ENCODE measurements at places on chromosomes 13 and 19.

- no peak for DNase-seq
Observed at GRCh38 chr13:25065974-25066770, 29.8 kb upstream of the PABPC3 start.

- DNase-seq, result no peak
Observed at GRCh38 chr13:92900446-92900845, 326.2 kb upstream of the GPC6 start.

- no peak for DNase-seq
Observed at GRCh38 chr13:78674638-78675037, 15.7 kb upstream of the OBI1 start.

DNA sequence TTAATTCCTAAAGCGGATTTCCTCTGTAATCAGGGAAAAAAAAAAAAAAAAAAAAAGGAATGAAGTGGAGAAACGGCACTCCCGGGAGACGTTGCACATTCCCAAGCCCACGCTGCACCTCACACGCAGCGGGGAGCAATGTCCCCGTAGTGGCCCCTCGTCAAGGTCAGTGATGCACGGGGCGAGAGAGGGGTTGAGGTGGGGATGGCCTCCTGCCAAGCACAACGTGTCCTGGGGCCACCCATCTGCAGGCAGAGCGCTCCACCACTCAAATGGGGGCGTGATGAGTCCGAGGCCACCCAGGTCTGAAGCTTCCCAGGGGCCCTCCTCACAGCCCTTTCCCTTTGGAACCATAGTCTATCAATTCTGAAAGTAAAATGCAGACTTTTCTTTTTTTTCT is 15.1 kb downstream of the PLK5 start:
- DNase-seq, result no peak

GRCh38 chr13:75410207-75410606 is 71.8 kb downstream of the TBC1D4 start:
- DNase-seq, result no peak

DNA sequence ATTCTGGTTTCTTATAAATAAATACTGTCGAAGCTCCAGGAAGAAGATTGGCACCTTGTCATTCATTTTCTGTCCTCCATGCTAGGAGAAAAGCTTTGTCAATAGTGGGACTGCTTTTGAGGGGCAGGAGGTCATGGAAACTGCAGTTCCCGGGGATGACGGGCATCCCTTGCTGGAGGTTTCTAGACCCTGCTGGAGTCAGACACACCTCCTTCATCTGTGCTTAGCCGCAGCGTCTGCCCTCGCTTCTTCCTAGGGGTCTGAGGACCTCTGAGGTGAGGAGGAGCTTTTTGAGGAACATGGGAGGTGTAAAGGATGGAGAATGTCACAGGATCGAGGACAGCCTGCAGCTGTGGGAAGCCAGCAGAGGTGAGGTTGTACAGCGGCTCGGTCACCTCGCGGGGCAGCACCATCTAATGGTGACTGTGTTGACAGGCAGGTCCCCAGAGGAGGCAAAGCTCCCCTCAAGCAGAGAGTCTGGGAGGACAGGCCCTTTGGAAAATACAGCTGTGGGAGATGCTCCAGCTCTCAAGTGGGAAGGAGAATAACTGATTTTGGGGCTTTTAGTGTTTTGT is 172.7 kb upstream of the RNF113B start:
- no peak for DNase-seq

DNA sequence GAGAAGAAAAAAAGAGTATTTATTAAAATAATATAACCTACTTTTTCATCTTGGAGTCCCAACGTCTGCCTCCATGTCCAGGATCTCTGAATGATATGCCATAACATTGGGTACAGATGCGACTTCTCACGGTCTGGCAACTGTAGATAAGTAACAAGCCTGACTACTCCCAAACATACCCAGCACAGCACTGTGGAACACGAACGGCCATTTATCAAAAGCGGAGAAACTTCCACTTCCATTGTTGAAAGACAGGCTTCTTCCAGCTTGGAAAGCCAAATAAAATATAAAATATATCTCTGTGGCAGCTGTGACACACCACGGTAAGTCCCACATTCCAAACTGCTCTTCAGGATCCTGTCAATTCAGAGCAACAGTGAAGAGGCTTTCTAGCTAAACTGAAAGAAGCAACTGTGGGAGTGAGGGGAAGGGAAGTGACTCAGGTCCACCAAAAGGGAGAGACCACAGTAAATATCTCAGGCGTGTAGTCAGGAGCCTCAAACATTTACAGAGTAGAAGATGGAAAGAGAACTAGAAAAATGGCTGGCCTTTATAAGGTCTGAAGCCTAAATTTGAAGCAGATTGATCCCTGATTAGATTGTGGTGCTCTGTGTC is 331.7 kb downstream of the LIG4 start:
- no peak for DNase-seq

DNA sequence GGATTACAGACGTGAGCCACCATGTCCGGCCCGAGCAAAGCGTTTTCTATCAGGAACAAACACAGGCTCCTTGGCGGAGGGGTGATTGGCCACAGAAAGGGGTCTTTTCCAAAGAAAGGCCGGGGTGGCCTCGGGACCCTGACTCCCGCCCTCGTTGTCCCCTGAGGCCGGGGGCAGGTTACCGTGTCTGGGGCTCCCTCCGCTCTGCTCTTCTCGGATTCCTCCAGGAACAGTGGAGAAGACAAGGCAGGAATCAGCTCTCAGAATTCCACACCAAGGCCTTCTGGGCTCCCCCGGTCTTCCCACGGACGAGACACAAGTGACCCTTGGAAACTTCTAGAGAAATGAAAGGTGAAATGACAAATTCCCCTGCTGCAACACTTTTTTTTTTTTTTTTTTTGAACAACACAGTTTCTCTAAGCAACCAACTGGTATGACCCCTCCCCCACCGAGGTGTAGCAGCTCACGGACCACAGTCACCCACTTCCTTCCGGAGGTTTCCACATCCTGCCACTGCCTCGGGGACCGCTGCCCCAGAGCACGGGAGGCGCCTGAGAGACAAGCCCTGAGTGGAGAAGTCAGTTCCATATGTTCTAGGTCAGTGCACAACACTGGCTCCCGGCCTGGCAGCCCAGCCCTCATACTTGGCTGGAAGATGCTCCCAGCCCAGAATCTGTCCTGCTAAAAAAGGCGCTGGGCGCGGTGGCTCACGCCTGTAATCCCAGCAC is 11.0 kb downstream of the MOB3A start:
- DNase-seq, result no peak

- DNase-seq, result no peak
Observed at GRCh38 chr19:57190301-57190700, 999 bp upstream of the ZNF264 start.

GRCh38 chr13:113635709-113636108 is 22.3 kb downstream of the ATP4B start:
- no peak for DNase-seq

- no peak for DNase-seq
Observed at GRCh38 chr13:99819967-99820366, 151.6 kb downstream of the ZIC5 start.

DNA sequence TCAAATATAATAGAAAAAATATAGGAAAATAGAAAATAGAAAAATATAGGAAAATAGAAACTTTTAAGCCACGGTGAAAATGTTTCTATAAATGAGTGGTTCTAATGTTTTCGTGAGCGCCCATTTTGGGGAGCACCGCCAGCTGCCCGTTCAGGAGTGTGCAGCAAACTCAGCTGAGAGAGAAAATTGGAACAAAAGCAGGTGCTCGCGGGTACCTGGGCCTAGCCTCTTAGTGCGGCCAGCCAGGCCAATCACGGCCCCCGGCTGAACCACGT is 204 bp upstream of the PDX1 start:
- no peak for DNase-seq

DNA sequence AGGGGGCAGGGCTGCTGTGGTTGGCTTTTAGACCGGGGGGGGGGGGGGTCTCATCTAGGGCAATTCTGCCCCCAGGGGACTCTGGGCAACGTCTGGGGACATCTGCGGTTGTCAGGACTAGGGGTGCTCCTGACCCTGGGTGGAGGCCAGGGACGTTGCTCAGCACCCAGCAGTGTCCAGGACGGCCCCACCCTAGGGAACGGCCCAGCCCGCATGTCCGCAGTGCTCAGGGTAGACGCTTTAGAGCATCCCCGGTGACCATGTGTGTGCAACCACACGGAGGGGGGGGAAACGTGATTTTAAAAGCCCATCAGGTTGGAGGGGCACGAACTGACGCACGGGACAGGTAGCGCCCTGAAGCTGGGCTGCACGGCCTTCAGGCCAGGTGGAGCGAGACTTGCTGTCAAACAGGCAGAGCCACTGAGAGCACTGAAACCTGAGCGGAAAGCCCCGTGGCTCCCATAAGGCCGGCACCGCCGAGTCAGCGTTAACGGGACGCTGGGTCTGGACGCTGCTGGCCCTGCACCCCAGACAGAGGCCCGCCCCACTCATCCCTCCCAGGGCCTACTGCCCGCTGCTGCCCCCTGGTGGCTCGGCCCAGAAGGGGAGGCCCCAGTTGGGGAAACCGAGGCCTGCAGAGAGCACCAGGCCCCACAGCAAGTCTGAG is 8.3 kb downstream of the CACTIN start:
- peak; percentile 75 for DNase-seq

GRCh38 chr19:940591-941291 is 14.9 kb downstream of the ARID3A start:
- no peak for DNase-seq

- DNase-seq, result peak; percentile 62
Observed at GRCh38 chr19:55536951-55537740, at the start of gene SBK2. Gene SBK2, minus strand, starts transcription at chr19:55537133. Its CDS starts 839 bp downstream, at chr19:55536294.

DNA sequence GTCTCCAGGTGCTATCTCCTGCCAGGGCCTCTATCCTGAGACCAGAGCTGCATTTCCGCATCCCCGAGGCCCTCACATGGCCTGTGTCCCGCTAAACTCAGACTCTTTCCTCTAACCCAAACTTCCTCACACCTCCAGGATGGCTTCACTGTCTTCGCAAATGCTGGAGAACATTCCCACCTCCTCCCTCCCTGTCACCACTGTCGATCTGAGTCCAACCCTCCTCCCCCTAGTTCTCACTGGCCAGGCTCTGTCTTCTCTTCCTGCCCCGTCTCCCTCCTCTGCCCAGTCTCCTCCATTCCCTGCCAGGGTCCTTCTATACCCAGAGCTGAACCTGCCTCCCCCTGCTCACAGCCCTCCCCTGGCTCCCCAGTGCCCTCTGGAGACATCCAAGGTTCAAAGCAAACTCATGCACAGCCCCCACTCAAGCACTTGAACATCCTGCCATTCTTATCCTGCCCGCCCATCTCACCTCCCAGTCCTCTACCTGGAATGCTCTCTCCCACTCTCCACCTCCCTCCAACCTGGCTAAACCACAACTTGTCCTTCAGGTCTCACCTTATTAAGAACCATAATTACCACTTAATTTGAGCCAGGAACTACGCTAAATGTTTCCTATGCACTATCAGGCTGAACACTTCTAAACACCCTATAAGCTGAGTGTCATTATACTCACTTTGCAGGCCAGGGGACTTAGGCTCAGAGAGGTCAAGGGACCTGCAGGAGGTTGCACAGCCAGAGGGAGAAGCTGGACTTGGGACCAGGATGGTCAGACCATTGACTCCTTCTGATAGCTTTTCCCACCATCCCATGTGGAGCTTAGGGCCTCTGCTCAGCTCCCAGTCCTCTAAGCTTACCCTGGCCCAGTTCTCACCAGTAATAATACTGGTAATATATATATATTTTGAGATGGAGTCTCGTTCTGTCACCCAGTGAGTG is 961 bp upstream of the VSIG10L start:
- no peak for DNase-seq

GRCh38 chr13:73433890-73434289 is 375.1 kb downstream of the KLF5 start:
- DNase-seq, result no peak

DNA sequence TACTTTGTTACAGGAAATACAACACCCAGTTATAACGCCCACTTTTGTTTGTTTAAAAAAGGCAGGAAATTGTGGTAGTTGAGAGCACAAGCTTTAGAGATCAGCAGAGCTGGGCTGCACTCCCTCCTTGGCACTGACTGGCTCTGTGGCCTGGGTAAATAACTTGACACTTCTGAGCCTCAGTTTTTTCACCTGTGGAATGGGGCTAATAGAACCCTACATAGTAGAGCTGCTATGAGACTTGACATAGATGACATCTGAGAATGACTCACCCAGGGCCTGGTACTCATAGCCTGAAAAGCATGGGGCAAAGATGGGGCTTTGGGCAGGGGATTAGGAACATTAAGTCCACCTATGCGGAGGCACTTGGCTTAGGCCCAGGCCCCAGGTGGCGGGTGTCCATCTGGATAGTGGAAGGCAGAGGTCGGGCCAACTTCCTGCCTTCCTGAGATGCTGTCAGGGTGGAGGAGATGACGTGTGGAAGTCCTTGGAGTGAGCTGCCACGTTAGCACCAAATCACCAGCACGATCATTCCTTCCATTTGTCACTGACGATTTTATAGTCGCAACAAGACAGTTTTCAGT is 159.1 kb downstream of the KATNAL1 start:
- no peak for DNase-seq

DNA sequence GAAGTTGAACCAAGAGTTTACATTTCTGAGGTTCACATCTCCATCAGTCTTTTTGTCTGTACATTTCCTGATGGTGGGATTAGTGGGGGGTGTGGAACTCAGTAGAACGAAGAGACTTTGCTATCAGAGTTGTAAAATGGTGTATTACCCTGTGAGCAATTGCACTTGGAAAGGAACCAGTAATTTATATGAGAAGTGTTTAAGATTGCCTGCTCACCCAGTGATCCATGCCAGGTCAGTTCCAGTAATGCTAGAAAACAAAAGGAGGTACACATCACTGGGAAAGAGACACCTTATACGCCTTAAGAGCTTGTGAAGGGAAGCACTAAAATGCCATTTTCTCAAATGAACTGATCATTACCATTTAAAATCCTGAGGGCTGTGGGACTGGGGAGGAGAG is 7.5 kb upstream of the DACH1 start:
- DNase-seq, result no peak

DNA sequence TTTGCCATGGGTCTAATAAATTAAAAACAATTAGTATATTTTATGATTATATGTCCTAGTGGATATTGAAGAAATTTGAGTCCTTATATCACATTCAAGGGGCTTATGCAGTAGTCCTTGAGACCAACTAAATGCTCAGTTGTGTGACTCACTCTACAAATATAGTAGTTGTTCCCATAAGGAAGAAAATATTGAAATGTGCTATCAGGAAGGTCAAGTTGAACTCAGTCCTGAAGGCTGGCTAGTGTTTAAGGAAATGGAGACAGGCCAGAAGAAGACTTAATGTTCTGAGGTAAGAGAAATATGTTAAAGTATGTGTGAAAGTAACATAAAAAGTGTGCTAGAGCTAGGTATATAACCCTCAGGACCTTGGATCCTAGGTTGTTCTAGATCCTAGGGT is 766.1 kb upstream of the GPC6 start:
- DNase-seq, result no peak

- DNase-seq, result no peak
Observed at GRCh38 chr19:43564800-43565199, 10.5 kb downstream of the XRCC1 start.

GRCh38 chr13:46403851-46404732 is 17.0 kb upstream of the RUBCNL start:
- DNase-seq, result no peak

All from HAP-1 (cell line).